Activated CD4-positive, CD25-positive, alpha-beta regulatory T cell treated with anti-CD3 and anti-CD28 coated beads, Interleukin-2, amount 50 U/mL, for 72 hours (primary cell): ENCODE measurements at places on chromosomes 7 and 10.

DNA sequence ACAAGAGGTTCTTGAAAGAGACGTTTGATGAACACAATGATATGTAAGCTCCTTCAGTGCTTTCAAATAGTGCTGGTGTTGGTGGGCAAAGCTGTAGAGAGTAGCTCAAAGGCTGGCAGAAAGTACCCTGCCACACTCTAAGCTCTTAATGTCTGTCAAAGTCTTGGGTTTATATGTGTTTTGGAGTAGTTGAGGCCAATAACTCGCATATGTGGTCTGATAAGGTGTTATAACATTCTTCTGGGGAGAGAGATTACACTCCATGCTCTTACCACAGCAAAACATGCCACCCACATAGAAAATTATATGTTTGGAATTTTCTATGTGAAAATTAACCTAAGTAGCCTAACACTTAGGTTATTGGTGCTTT, 30.8 kb upstream of the NME8 start:
- no peak for DNase-seq

DNA sequence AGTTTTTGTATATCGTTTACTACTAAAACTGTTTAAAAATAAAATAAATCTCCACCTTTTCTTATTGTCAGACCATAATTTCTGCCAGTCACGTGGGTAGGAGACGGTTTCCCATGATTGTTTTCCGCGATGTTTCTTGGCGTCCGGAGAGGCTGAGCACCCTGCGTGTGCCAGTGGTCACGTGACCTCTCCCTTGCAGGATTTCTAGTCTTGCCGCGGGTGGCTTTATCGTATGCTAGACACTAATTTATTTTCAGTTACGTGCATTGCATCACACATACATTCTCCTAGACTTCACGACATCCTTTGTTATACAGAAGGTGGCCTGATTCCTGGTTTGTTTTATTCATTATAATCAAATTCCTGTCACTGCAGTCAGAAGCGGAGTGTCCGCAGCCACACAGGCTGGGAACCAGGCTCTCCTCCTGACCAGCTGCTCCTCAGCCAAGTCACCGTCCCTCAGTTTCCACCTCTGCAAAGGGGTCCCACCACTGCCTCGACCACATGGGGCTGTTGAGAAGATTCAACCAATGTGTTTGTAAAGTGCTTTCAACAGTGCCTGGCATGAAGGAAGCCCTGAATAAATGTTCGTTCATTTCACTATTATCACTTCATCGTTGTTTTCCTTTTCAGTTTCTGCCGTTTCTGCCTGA, 203.2 kb upstream of the PPP2R2D start:
- DNase-seq: no peak

DNA sequence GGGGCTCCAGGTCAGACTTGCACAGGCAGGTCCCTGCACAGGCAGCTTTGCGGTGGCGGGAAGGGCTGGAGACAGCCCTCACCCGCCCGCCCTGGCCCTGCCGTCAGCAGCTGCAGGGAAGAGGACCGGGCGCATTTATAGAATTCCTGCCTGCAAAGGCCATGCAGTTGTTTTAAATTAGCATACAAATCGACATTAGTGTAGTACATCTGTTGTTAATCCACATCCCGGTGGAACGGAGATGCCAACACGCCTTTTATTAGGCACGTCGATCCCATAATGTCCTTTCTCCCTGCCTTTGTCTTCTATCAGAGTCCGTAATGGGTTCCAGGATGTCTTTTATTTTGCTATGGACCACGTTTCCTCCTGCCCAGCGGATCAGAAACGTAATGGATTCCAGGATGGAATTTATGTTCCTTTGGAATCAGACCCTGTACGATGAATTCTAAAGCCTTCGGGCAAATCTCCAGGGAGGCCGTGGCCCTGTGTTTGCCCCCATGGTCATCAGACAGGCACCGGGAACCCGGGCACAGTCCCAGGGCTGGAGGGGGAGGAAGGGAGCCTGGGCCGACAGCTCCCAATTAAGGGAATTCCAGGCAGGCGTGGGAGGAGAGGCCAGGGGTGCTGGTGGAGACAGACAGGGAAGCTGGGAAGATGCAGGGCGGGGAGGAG, 123.9 kb downstream of the COL26A1 start:
- no peak for DNase-seq

GRCh38 chr7:47573758-47574481, 8.0 kb downstream of the TNS3 start:
- DNase-seq: no peak

DNA sequence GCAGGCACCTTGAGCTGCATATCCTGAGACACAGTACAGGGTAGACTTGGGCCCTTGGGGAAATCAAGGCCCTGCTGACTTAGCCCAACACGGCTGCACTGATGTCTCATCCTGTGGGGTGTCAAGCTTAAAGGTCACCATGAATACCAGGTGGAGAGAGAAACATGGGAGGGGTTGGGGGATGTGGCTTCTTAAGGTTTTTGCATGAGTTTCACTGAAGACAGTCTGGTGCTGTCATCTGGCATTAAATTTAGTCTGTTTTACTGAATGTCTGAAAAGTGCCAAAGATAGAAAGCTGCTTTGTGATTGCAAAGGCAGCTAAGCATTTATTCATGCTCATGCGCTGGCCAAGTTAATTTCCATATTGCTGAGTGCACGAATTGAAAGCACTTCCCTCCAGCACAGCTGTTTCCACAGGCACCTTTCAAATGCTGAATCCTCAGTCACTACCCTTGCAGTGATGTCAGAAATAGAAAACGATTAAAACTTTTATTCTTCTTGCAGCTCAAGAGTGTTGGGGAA, 102.1 kb downstream of the OSBPL3 start:
- no peak for DNase-seq

DNA sequence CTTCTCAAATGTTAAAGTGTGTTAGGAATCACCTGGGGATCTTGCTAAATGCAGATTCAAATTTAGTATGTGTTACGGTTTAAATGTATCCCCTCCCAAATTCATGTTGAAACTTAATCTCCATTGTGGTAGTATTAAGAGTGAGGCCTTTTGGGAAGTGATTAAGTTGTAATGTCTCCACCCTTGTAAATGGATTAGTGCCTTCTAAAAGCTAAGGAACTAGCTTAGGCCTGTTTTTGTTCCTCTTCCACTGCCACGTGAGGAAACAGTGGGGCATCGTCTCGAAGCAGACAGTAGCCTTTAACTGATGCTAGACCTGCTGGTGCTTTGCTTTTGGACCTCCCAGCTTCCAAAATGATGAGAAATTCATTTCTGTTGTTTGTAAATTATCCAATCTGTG, 52.3 kb upstream of the SEMA3D start:
- no peak for DNase-seq
